ENCODE measurements at places on chromosomes 4 and X. TPM values are rescaled to one million over a fixed set of nuclear protein-coding genes. Genes with fewer than 3 reads are reported as not detected.

GRCh38 chrX:107293056-107293455, 86.6 kb downstream of the DNAAF6 start:
- H3K36me3 ChIP-seq, result no peaks in the 10 kb centered on the region
- H3K27ac ChIP-seq, result no peak overlapping the region
- no peaks in the 10 kb centered on the region for H3K27me3 ChIP-seq

GRCh38 chrX:109782994-109783700, 50.1 kb upstream of the ACSL4 start:
- no peaks in the 10 kb centered on the region for H3K36me3 ChIP-seq
- H3K4me1 ChIP-seq, result no peaks in the 10 kb centered on the region
- DNase-seq, result no peak
- H3K27me3 ChIP-seq, result no peaks in the 10 kb centered on the region

DNA sequence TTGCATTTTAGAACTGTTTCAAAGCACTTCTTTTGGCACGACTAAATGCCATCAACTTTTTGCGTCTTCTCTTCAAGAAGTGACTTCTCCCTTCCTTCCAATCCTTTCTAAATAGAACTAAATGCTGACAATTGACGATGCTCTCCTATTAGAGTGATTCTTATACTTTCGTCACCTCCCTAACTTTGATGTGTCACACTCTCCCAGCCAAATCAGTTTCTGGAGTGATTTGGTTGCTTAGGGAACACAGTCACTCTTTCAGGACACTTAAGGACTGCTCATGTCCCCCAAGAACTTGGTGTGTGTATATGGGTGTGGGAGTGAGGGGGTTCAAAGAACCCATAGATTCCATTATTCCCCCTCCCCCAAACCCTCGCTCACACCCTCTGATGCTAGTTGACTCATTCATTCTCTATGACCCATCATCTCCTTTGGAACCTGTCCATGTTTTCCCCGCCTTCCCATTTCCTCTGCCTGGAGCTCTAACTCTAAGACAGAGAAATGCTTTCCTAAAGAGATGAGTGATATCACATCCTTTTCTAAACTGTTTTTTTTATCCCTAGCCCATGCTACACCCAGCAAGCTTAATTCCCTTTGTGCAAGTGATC, 26.8 kb upstream of the AREG start:
- no peaks in the 10 kb centered on the region for H3K36me3 ChIP-seq
- no peaks in the 10 kb centered on the region for H3K27me3 ChIP-seq
- H3K4me3 ChIP-seq, result no peak overlapping the region
- no peak overlapping the region for H3K27ac ChIP-seq
- H3K4me1 ChIP-seq, result no peaks in the 10 kb centered on the region

- no peaks in the 10 kb centered on the region for H3K27me3 ChIP-seq
- no peak overlapping the region for H3K27ac ChIP-seq
- no peak for DNase-seq
- no peaks in the 10 kb centered on the region for H3K4me1 ChIP-seq
- no peaks in the 10 kb centered on the region for H3K36me3 ChIP-seq
Observed at GRCh38 chr4:189656641-189657040, 284.0 kb upstream of the FRG1 start.

DNA sequence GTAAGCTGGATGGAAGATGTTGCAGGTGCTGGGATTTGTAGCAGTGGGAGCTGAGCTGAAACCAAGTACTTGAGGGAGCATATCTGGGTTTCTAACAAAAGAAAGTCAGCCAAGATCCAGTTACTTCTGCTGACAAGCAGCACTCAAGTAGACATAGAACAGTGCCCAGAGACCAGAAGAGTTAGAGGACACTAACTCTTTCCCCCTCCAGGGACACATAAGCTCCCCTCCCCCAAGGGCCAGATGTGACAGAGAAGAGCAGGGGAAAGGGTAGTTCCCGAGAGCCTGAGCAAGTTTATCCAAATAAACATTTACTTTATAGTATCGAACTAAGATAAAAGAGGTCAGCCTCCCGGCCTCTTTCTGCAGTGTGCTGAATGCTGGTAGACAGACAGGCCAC, 12.2 kb downstream of the TRPC3 start:
- H3K27me3 ChIP-seq, result peaks cover 3% of the 10 kb centered on the region
- peak; percentile 8 for DNase-seq
- H3K27ac ChIP-seq, result no peak overlapping the region
- H3K36me3 ChIP-seq, result no peaks in the 10 kb centered on the region
- H3K4me1 ChIP-seq, result no peaks in the 10 kb centered on the region
- no peak overlapping the region for H3K4me3 ChIP-seq

GRCh38 chr4:119266153-119266552, 53.6 kb downstream of the USP53 start:
- no peak overlapping the region for H3K27ac ChIP-seq
- peaks cover 20% of the 10 kb centered on the region for H3K36me3 ChIP-seq
- DNase-seq, result no peak
- H3K4me3 ChIP-seq, result no peak overlapping the region
- no peaks in the 10 kb centered on the region for H3K4me1 ChIP-seq
- no peaks in the 10 kb centered on the region for H3K27me3 ChIP-seq

- H3K27ac ChIP-seq, result no peak overlapping the region
- DNase-seq, result no peak
- no peaks in the 10 kb centered on the region for H3K36me3 ChIP-seq
Observed at GRCh38 chrX:86141786-86142185, 6.5 kb upstream of the DACH2 start.

- H3K27me3 ChIP-seq, result no peaks in the 10 kb centered on the region
- no peaks in the 10 kb centered on the region for H3K36me3 ChIP-seq
- no peak overlapping the region for H3K27ac ChIP-seq
- no peak overlapping the region for H3K4me3 ChIP-seq
- DNase-seq, result no peak
- no peaks in the 10 kb centered on the region for H3K4me1 ChIP-seq
Observed at GRCh38 chr4:156594624-156595023, 377.0 kb downstream of the PDGFC start.

The NAA11 gene
- polyA plus RNA-seq, result 0.09 TPM

The AMOT gene
- polyA plus RNA-seq, result 27.7 TPM

The HSFX1 gene
- 3.1 TPM for polyA plus RNA-seq

The UGT2B17 gene
- polyA plus RNA-seq, result 287 TPM

The SAGE1 gene
- polyA plus RNA-seq, result not detected

The CXCL1 gene
- 4.3 TPM for polyA plus RNA-seq

The OTUD5 gene
- polyA plus RNA-seq, result 46.9 TPM

The SERPINA7 gene
- polyA plus RNA-seq, result 0.48 TPM

Measured in large intestine (tissue), 12 donors.